ENCODE measurements at places on chromosomes 16 and 17. TPM values are rescaled to one million over a fixed set of nuclear protein-coding genes. Genes with fewer than 3 reads are reported as not detected.

- no peaks in the 10 kb centered on the region for H3K27me3 ChIP-seq
- no peaks in the 10 kb centered on the region for H3K36me3 ChIP-seq
- no peak overlapping the region for H3K27ac ChIP-seq
- H3K4me3 ChIP-seq: no peak overlapping the region
- DNase-seq: no peak
Measured at GRCh38 chr16:78057803-78058564, 35.6 kb downstream of the CLEC3A start.

GRCh38 chr17:30236766-30237165, 1.3 kb upstream of the SLC6A4 start:
- peak overlapping the region; percentile 66 for H3K4me3 ChIP-seq
- peaks cover 21% of the 10 kb centered on the region for H3K27me3 ChIP-seq
- H3K4me1 ChIP-seq: peaks cover 36% of the 10 kb centered on the region
- no peaks in the 10 kb centered on the region for H3K36me3 ChIP-seq

DNA sequence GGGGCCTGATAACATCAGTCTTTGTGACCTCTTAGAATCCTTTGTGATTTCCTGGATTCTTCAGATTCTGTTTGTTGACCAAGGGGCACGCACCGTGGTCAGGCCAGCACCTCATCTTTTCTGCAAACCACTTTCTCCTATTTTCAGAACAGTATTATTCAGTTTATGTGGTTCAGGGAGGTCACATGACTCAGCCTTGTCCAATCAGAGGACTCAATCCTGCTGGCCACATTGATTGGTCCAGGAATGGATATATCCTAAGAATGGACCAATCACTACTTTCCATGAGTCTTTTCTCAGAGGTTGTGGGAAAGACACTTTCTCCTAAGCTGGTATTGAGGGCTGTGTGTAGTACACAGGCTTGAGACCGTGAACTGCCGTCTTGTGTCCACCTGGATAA, 123.1 kb upstream of the EEF2KMT start:
- no peak overlapping the region for H3K4me3 ChIP-seq
- no peaks in the 10 kb centered on the region for H3K4me1 ChIP-seq
- no peaks in the 10 kb centered on the region for H3K27me3 ChIP-seq
- DNase-seq: no peak
- no peak overlapping the region for H3K27ac ChIP-seq
- no peaks in the 10 kb centered on the region for H3K36me3 ChIP-seq

DNA sequence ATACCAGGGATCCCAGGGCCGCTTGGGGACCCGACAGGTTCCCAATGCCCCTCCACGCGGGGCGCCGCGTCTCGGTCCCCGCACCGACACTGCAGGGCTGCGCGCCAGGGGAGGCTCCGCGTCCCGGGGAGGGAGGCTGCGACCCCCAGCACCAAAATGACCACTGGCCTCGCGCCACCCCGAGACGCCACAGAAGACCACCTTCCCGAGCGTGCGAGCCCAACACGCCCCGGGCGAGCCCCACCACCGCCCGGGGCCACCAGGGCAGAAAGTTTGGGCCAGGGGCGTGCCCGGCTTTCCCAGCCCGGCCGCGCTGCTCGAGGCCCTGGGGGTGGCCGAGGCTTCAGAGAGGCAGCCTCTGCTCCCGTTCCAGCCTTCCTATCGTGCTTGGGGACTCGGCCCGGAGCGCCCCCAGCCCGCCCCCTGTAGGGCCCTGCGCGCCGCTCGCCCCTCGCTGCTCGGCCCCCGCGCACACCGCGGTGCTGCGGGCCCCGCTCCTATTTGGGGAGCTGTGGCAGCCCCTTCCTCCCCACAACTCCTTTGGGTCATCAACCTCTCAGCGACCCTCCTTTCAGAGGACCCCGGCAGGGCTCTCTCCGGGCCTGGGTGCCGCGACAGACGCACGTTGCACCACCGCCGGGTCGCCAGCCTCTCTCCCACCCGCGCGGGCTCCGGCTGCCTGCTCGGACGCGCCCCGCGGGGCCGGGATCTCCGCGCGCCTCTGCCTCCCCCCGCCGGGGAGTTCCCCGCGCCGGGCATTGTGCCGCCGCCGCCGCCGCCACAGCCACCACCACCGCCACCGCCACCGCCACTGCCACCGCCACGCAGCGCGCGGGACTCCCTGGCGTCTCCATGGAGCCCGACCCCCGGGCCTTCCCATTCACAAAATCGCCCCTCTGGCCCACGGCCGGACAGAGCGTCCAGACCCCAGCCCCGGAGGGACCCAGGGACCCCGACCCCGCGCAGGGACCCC, 892 bp downstream of the RBFOX3 start:
- H3K36me3 ChIP-seq: no peaks in the 10 kb centered on the region
- no peak overlapping the region for H3K27ac ChIP-seq
- DNase-seq: no peak
- peaks cover 42% of the 10 kb centered on the region for H3K27me3 ChIP-seq

- H3K4me3 ChIP-seq: no peak overlapping the region
- no peak overlapping the region for H3K27ac ChIP-seq
- no peaks in the 10 kb centered on the region for H3K27me3 ChIP-seq
- H3K36me3 ChIP-seq: no peaks in the 10 kb centered on the region
Measured at GRCh38 chr16:14344292-14344691, 273.2 kb downstream of the MRTFB start.

- H3K4me3 ChIP-seq: peak within 1 kb of the TSS; percentile 65
- H3K36me3 ChIP-seq: no peaks in the 10 kb centered on the region
- H3K27ac ChIP-seq: peak within 1 kb of the TSS; percentile 97
- H3K4me1 ChIP-seq: peaks cover 49% of the 10 kb centered on the region
- H3K27me3 ChIP-seq: no peaks in the 10 kb centered on the region
Measured at GRCh38 chr17:50150354-50151040, at the start of gene PPP1R9B. Gene PPP1R9B, minus strand, starts transcription at chr17:50150677. Its CDS starts 164 bp downstream, at chr17:50150513.

DNA sequence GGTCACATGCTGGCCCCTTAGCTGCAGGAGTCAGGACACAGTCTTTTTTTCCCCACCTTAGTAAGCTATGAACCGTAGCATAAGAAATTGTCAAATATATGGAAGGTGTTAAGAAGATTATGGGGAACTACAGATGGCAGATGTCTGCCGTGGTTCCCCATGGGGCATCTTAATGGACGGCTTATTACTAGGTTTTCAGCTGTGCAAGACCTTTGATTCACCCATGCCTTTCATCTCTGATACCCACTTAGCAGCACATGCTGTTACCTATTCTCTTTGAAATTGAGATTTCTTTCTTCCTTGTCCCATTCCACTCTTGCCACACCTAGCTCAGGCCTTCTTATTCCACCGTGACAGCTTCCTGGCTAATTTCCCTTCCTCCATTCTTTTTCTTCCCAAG, 70.7 kb downstream of the RPTOR start:
- no peaks in the 10 kb centered on the region for H3K27me3 ChIP-seq
- DNase-seq: no peak
- no peak overlapping the region for H3K4me3 ChIP-seq
- no peak overlapping the region for H3K27ac ChIP-seq
- H3K36me3 ChIP-seq: no peaks in the 10 kb centered on the region

GRCh38 chr16:57430955-57431354, 16.2 kb downstream of the CIAPIN1 start:
- H3K4me3 ChIP-seq: no peak overlapping the region
- H3K36me3 ChIP-seq: peaks cover 96% of the 10 kb centered on the region
- H3K27me3 ChIP-seq: no peaks in the 10 kb centered on the region
- H3K4me1 ChIP-seq: no peaks in the 10 kb centered on the region

NRN1L gene
- total RNA-seq: 2.3 TPM

CA5A gene
- not detected for total RNA-seq

CAPN15 gene
- 65.0 TPM for total RNA-seq

GINS2 gene
- total RNA-seq: not detected

TBC1D3G gene
- total RNA-seq: 1.7 TPM

All from upper lobe of left lung (tissue), 6 donors.